ENCODE measurements at places on chromosomes 16 and 17. TPM values are rescaled to one million over a fixed set of nuclear protein-coding genes. Genes with fewer than 3 reads are reported as not detected.

- no peak for DNase-seq
- H3K36me3 ChIP-seq, result no peaks in the 10 kb centered on the region
- no peaks in the 10 kb centered on the region for H3K27me3 ChIP-seq
- H3K4me3 ChIP-seq, result no peak overlapping the region
Observed at GRCh38 chr16:11781773-11782172, 15.3 kb downstream of the ZC3H7A start.

- H3K27ac ChIP-seq, result peak overlapping the region; percentile 59
- DNase-seq, result no peak
- no peak overlapping the region for H3K4me3 ChIP-seq
- H3K27me3 ChIP-seq, result no peaks in the 10 kb centered on the region
- no peaks in the 10 kb centered on the region for H3K36me3 ChIP-seq
Observed at GRCh38 chr17:63700528-63701455, 867 bp upstream of the LIMD2 start.

DNA sequence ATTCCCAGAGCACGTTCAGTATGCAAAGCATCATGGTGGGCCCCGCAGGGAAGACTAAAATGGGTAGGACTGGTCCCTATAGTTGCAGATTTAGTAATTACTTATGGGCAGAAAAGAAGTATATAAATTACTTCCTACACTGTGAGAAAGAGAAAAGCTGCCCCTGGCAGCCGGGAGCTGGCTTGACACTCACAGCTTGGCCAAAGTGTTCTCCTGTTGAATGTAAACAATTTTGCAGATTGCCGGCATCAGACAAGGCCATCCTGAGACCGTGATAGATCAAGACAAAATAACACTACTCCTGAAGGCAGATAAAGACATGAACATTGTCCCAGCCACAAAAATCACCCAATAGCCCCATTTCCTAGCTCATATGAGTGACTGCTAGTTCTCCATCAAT is 98.5 kb downstream of the MARF1 start:
- no peak overlapping the region for H3K4me3 ChIP-seq
- no peaks in the 10 kb centered on the region for H3K27me3 ChIP-seq
- H3K27ac ChIP-seq, result no peak overlapping the region
- DNase-seq, result peak; percentile 22

Gene HSD11B2
- 5.4 TPM for total RNA-seq

- H3K27me3 ChIP-seq, result no peaks in the 10 kb centered on the region
- H3K4me1 ChIP-seq, result no peaks in the 10 kb centered on the region
- no peak overlapping the region for H3K27ac ChIP-seq
- DNase-seq, result no peak
- no peak overlapping the region for H3K4me3 ChIP-seq
Observed at GRCh38 chr17:65259696-65260485, 122.7 kb downstream of the RGS9 start.

Gene LGALS9B
- not detected for total RNA-seq

Gene PPM1E
- total RNA-seq, result 0.26 TPM

DNA sequence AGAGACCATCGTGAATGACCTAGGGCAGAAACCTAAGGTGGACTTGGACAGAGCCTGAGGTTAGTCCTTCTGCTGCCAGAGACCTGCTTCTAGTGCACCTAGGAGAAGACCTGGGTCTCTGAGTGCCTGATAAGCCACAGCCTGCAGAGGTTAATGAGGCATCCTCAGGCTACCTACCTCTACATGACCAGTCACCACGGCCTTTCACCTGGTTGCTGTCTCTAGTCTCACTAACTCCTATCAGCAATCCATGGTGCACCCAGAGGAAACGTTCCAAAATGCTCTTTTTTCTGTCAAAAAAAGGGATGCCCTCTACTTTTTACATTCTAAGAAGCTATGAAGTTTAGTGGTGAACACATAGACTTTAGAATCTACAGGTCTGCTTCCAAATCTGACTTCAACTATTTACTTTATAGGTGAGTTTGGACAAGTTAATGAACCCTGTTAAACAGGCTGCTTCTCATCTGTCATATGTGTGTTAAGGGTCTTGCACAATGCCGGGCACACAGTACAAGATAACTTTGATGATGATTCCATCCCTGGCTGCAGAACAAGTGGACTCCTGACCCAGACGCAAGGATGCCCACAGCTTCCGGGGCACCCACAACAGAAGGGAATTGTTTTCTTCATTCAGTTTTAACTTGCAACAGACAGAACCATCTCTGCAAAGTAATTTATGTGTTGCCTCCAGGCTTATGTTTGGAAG is 469.9 kb upstream of the CDH5 start:
- H3K27ac ChIP-seq, result no peak overlapping the region
- H3K27me3 ChIP-seq, result no peaks in the 10 kb centered on the region
- no peak overlapping the region for H3K4me3 ChIP-seq

Gene GJC1
- 2.6 TPM for total RNA-seq

DNA sequence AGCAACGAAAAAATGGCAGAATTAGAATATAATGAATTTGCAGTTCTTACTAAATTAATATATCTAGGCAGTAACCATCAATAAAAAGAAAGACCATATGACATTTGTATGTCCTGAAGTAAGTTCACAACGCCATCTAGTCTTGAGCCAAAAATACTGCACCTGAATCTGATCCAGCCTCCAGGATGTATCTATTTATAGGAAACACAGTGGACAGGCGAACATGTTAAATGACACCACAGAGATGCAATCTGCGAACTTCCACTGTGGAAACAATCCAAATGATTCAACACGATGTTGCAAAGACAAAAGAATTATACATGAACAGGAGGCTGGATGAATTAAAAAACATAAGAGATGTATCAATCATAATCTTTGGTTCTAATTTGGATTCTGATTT is 197.6 kb downstream of the CDH13 start:
- H3K27me3 ChIP-seq, result no peaks in the 10 kb centered on the region
- H3K4me3 ChIP-seq, result no peak overlapping the region
- H3K4me1 ChIP-seq, result no peaks in the 10 kb centered on the region
- no peak overlapping the region for H3K27ac ChIP-seq
- DNase-seq, result no peak
- no peaks in the 10 kb centered on the region for H3K36me3 ChIP-seq

Gene CRYM
- total RNA-seq, result 0.78 TPM

Gene ST6GALNAC1
- total RNA-seq, result 13.5 TPM

GRCh38 chr16:47888142-47888541 is 267.7 kb downstream of the ABCC12 start:
- no peak overlapping the region for H3K27ac ChIP-seq
- no peak overlapping the region for H3K4me3 ChIP-seq
- no peaks in the 10 kb centered on the region for H3K4me1 ChIP-seq
- no peaks in the 10 kb centered on the region for H3K27me3 ChIP-seq
- DNase-seq, result no peak

GRCh38 chr17:21549107-21549687 is 143.1 kb upstream of the KCNJ18 start:
- peaks cover 27% of the 10 kb centered on the region for H3K4me1 ChIP-seq
- no peaks in the 10 kb centered on the region for H3K27me3 ChIP-seq
- DNase-seq, result no peak
- no peak overlapping the region for H3K27ac ChIP-seq
- H3K4me3 ChIP-seq, result no peak overlapping the region
- no peaks in the 10 kb centered on the region for H3K36me3 ChIP-seq

DNA sequence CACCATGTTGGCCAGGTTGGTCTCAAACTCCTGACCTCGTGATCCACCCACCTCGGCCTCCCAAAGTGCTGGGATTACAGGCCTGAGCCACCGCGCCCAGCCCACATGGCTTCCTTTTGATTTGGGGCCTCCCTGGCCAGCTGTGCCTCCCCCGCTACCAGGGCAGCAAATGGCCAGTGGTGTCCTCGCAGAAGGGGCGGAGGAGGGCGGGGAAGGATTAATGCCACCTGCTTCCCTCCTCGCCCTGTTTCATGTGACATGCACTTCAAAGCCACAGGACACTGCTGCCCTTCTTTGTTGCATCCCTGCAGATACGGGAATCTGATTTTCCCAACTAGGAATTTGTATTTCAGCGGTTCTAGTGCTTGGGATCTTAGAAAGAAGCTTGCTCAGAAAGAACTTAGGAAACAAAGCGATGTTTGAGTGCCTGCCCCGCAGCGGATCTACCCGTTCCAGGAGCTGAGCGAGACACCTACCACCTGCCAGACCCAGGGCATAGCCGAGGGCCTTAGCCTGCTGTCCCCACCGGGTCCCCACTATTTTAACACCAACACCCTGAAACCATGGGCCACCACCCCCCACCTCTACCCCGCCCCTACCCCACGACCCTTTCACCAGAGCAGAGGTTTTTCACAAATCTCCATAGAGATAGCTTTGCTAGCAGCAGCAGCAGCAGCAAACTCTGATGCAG is 37.7 kb upstream of the CCDC182 start:
- no peak overlapping the region for H3K4me3 ChIP-seq
- DNase-seq, result no peak
- no peaks in the 10 kb centered on the region for H3K27me3 ChIP-seq
- no peaks in the 10 kb centered on the region for H3K36me3 ChIP-seq
- H3K27ac ChIP-seq, result no peak overlapping the region
- peaks cover 8% of the 10 kb centered on the region for H3K4me1 ChIP-seq

DNA sequence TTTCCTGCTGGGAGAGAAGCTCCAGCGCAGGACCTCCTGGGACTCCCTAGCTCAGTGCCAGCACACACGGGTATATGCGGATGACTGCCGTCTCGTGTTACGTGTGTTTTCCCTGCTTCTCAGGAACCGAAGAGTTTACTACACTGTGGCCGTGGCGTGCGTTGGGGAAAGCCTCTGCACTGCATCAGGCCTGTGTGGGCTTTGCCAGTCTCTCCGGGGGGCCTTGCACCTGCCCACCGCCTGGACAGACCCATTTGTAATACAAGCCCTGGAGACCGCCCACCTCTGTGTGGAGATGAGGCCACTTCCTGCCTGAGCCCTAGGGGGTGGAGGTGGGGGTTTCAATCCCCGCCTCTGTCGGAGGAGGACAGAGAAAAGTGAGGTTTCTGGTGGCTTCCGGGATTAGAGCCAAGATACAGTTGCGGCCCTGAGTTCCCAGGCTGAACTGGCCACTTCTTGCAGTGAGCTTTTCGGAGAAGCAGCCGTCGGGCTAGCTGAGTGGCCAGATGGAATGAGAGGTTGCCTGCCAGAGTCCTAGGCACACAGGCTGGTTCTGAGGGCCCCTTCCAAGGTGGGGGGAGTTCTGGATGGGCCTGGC is 43.4 kb upstream of the GSE1 start:
- H3K27ac ChIP-seq, result peak overlapping the region; percentile 58
- peak; percentile 50 for DNase-seq
- no peaks in the 10 kb centered on the region for H3K36me3 ChIP-seq
- no peak overlapping the region for H3K4me3 ChIP-seq

Gene DNAH2
- 0.26 TPM for total RNA-seq

DNA sequence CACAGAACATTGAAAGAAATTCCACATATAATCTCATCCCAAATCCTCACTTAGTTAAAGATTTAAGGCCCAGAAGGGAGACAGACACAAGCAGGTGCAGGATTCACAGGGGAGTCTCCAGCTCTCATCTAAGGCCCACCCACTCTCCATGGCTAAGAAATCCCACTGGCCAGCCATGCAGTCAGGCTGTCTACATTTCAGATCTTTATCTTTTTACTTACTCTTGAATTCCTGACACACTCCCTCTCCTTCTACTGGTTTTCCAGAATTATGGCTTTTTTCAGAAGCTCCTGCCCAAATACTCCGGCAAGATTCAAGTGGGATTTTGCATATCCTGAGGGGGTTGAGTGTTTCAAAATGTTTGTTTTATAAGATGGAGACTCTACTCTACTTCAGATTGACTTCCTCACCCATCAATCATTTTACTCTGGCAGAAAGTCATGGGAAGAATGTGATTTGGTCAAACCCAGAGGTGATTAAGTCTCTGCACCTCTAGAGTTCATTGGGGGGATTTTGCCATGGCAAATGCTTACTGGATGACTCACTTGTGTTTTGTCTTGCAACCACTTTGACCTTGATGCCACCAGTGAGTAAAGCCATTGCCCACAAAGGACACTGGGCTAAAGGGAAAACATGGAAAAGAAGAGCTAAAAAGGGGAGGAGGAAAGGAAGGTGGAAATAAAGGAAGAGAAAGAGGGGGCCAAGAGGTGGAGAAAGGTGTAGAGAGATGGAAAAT is 688.8 kb upstream of the SALL1 start:
- H3K4me1 ChIP-seq, result no peaks in the 10 kb centered on the region
- H3K27ac ChIP-seq, result no peak overlapping the region
- H3K27me3 ChIP-seq, result no peaks in the 10 kb centered on the region

Gene MAF
- 31.3 TPM for total RNA-seq

Gene USP43
- 6.9 TPM for total RNA-seq

Gene CLEC3A
- not detected for total RNA-seq

- H3K4me1 ChIP-seq, result peaks cover 8% of the 10 kb centered on the region
- H3K27ac ChIP-seq, result no peak overlapping the region
- H3K27me3 ChIP-seq, result no peaks in the 10 kb centered on the region
- DNase-seq, result no peak
Observed at GRCh38 chr17:80422276-80422675, 7.3 kb downstream of the ENDOV start.

Gene YPEL2
- 26.7 TPM for total RNA-seq

- peaks cover 38% of the 10 kb centered on the region for H3K4me1 ChIP-seq
- H3K36me3 ChIP-seq, result no peaks in the 10 kb centered on the region
- H3K27ac ChIP-seq, result peak overlapping the region; percentile 91
- peak; percentile 46 for DNase-seq
Observed at GRCh38 chr17:74452841-74453661, 13.4 kb upstream of the CD300A start.

DNA sequence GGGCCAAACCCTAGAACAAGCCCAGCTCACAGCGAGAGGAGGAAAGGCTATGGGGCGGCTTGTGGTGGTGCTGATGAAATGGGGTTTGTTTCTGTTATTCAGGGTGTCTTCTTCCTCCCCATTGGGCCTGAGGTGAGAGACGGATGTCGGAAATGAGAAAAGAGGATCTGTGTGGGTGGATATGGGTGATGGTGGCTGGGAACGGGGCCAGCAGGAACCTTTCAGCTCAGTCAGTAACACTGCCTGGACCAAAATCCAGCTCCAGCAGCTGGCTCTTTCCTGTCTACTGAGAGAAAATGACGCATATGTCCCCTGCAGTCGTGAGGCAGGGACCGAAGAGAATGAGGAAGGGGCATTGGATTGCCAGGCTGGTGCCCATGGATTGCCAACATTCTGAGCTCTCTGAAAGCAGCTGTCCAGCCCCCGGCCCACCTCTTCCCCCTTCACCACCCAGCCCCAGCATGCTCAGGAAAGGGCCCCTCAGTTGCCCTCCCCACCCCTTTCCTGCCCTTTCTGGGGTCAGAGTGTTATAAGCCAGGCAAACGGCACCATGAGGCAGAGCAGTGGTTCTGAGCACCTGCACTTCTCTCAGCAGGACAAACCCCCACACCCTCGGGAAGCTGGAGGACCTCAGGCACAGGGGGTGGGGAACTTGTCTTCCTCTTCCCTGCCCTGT is 4.0 kb downstream of the MYH3 start:
- DNase-seq, result no peak
- H3K36me3 ChIP-seq, result no peaks in the 10 kb centered on the region
- no peaks in the 10 kb centered on the region for H3K27me3 ChIP-seq
- no peak overlapping the region for H3K27ac ChIP-seq
- H3K4me3 ChIP-seq, result no peak overlapping the region
- H3K4me1 ChIP-seq, result no peaks in the 10 kb centered on the region

GRCh38 chr16:65510241-65510640 is 388.4 kb upstream of the CDH11 start:
- DNase-seq, result no peak
- H3K4me1 ChIP-seq, result no peaks in the 10 kb centered on the region
- no peak overlapping the region for H3K4me3 ChIP-seq
- H3K27me3 ChIP-seq, result no peaks in the 10 kb centered on the region

Gene CLEC18B
- total RNA-seq, result not detected

GRCh38 chr17:512311-512710 is 159.7 kb upstream of the RPH3AL start:
- H3K36me3 ChIP-seq, result peaks cover 2% of the 10 kb centered on the region
- no peaks in the 10 kb centered on the region for H3K4me1 ChIP-seq
- no peak overlapping the region for H3K4me3 ChIP-seq
- DNase-seq, result no peak

- H3K4me3 ChIP-seq, result peak overlapping the region; percentile 49
- DNase-seq, result no peak
- peak overlapping the region; percentile 67 for H3K27ac ChIP-seq
Observed at GRCh38 chr16:67199808-67200198, 872 bp downstream of the ELMO3 start.
